B cell (primary cell): ENCODE measurements at places on chromosomes 11 and 22. TPM values are rescaled to one million over a fixed set of nuclear protein-coding genes. Genes with fewer than 3 reads are reported as not detected.

DNA sequence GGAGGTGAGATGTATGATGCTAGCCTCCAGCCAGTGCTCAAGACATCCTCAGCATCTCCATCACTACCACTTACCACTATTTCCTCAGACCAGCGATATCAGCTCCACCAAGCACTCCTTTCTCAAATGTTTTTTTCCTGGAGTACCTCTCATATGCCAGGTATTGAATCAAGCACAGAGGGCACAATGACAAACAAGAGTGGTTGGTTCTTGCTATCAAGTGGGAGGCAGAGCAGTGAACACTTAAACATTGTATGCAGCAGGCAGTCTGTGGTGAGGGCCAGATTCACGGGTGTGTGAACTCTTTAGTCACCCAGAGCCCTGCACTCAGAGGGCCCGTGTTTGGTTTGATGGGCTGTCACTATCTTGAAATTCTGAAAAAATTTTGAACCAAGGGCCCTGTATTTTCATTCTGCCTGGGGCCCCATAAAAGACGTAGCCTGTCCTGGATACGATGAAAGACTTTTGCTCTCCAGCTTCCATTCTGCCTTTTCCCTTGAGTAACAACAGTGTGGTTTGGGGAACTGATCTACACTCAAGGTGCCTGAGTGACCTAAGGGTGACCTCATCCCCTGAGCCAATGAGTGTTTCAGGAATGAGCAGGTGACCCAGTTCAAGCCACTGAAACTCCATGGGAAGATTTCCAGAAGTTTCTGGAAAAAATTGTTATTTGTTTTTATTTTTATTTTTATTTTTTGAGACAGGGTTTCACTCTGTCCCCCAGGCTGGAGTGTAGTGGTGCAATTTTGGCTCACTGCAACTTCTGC is 348.4 kb upstream of the NARS2 start:
- DNase-seq: no peak

DNA sequence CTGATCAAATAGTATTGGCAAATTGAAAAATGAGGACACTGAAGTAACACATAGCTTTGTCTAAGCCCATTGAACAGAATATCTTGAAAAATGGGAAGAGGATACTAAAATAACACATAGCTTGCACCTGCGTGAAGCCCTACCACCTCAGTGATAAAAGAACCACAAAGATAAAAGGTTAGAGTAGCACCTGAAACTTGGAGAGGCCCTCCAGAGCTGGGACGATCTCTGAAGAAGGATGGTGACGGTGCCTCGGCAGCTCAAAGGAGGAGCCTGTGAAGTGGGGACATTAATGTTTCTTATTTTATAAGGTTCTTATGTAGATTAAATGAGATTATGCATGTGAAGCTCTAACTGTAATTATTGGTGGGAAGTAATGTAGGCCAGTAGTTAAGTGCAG is 23.1 kb upstream of the ARHGAP42 start:
- no peak for DNase-seq

DNA sequence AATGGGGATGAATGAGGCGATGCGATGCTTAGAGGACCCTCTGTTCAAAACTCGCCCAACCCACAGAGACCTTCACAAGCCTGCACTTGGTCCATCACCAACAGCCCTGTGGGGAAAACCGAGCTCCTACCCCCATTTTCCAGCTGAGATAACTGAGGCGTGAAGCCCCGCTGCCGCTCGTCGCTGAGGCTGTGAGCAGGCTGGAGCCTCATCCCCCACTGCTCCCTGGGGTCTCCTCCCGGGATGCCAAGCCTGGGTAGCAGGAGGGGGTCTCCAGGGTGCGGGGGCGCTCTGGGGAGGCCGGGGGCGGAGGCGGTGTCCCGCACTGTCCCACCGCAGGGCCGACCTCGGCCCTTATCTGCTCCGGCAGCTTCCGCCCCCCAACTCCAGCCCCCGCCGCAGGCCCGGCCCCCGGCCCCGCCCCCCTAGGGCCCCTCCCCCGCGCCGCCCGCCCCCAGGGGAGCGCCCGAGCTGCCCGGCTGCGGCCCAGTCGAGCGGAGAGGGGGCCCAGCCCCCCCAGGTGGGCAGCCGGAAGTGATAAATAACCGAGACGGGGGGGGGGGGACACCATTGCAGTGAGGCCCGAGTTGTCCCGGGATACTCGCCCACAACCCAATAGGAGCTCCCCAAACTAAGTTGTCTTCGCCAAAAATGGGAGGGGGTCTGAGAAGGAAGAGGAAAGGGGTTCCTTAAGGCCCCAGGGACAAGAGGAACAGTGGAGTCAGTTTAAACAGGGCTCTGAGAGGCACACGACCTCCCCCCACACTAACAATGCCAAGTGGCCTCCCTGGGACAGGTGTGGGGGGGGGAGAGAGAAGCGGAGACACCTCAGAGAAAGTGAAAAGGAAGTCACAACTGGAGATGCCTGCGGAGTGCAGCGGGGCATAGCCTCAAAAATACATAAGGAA is 8.3 kb upstream of the SLC39A13 start:
- peak; percentile 71 for DNase-seq

GRCh38 chr11:66050581-66051231 is 1.5 kb upstream of the SF3B2 start:
- DNase-seq: no peak

GRCh38 chr11:44010789-44011251 is 37.0 kb upstream of the ACCSL start:
- no peak for DNase-seq

GRCh38 chr22:22936180-22936914 is 48.7 kb downstream of the IGLL5 start:
- peak; percentile 45 for DNase-seq

DNA sequence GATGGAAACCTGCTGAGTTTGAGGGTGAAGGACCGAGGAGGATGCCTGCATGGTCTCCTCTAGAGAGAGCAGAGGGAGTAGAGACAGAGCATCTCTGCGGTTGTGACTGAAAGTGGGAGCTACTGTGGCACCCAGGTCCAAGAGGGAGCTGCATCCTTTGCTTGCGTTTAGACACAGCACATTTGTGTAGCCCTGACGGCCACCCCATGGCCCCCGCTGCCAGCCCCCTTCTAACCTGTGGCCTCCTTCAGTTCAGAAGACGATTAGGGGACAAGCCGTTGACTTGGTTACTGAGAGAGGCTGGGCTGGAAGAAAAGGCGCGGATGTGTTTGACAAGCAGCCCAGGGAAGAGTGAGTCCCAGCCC is 690.9 kb downstream of the BRD1 start:
- no peak for DNase-seq

DNA sequence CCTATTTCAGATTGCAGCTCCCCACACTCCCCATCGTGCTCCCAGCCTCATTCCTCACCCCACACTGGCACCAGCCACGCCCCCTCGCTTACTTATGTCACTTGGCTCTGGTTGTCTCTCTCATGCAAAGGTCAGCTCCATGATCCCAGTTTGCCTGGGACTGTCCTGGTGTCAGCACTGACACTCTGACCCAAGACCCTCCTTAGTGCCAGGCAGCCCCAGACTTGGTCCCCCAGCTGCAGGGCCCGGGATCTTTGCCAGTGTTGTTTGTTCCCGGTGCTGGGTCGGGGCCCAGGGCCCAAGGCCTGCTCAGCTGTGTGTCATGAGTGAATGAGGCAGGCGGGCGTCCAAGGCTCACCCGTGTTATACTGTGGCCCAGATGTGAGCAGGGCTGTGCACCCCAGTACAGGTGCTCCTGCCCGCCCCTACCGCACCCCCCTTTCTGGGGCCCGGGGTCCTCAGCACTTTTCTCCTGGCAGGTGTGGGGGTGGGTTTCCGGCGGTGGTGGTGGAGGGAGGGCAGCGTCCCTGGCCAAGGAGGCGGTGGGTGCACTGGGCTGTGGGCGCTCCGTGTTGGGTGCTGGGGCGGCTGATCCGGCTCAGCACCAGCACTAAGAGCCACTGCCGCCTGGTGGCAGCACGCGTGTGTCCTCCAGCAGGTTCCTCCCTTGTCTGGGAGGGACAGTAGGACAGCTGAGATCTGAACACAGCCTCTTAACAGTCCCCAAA is 19.5 kb downstream of the IL17REL start:
- DNase-seq: peak; percentile 82

Gene XKR3
- total RNA-seq: 0.17 TPM in 1 of 2 replicates, not detected in the other

Gene PTGDR2
- total RNA-seq: 0.27 TPM in 1 of 2 replicates, not detected in the other

Gene IL18
- total RNA-seq: 0.58 and 0.67 TPM in 2 replicates

Gene ARHGAP20
- total RNA-seq: 0.58 and 0.91 TPM in 2 replicates

Gene PTPRCAP
- total RNA-seq: 262 and 266 TPM in 2 replicates

Gene KCNA4
- total RNA-seq: not detected in 2 replicates
